NCI-H510A (cell line): ENCODE measurements at places on chromosomes 2 and 18.

GRCh38 chr2:12605936-12606335 is 110.8 kb upstream of the TRIB2 start:
- no peak for DNase-seq

GRCh38 chr18:944440-944839 is 39.8 kb downstream of the ADCYAP1 start:
- DNase-seq: no peak

GRCh38 chr2:188523919-188524318 is 232.2 kb downstream of the GULP1 start:
- DNase-seq: no peak

- DNase-seq: no peak
Measured at GRCh38 chr2:239328351-239329191, 72.2 kb downstream of the HDAC4 start.
